ENCODE measurements at places on chromosomes 5 and 9.

DNA sequence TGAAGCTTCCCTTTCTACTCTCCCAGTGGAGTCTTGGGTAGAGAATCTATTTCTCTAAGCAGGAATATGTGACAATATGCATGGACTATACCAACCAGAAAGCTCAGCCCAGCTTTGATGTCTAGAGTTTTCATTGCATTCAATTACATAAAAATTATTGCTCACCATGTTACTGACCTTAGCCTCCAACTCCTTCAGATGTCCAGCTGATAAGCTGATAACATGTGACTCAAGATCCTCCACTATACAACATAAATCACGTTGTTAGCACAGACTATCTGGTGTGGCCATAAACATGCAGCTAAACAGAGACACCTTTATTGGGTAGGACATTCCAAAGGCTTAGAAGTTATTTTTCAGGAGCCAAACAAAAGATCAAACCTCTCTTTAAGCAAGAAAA lies 1168.2 kb downstream of the CDH12 start:
- DNase-seq, result no peak

DNA sequence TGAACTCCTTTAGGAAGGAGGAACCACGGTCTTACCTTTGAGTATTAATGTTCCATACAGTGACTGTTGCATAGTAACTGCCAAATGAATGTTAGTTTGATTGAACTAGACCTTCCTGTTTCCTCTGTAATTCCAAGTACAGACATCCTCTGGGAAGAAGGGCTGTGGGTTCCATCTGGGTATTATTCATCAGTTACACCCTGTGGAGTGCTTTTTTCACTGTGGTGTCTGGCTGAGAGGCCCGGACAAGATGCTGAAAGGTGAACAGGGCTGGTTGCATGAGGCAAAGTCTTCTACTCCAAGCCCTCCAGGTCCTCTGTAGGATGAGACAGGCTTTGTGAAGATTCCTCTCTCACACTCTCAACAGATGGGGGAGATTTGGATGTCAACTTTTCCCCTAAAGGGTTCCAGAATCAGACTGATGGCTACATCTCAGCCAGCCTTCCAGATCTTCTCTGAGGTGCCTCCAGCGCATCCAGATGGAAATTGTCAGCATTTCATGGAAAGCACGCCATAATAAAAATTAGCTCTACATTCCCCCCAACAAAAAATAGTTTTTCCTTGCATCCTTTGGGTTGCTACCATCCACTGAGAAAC lies 230.9 kb downstream of the GAS1 start:
- no peak for DNase-seq

- DNase-seq, result no peak
Observed at GRCh38 chr9:22986556-22986955, 539.9 kb downstream of the DMRTA1 start.

DNA sequence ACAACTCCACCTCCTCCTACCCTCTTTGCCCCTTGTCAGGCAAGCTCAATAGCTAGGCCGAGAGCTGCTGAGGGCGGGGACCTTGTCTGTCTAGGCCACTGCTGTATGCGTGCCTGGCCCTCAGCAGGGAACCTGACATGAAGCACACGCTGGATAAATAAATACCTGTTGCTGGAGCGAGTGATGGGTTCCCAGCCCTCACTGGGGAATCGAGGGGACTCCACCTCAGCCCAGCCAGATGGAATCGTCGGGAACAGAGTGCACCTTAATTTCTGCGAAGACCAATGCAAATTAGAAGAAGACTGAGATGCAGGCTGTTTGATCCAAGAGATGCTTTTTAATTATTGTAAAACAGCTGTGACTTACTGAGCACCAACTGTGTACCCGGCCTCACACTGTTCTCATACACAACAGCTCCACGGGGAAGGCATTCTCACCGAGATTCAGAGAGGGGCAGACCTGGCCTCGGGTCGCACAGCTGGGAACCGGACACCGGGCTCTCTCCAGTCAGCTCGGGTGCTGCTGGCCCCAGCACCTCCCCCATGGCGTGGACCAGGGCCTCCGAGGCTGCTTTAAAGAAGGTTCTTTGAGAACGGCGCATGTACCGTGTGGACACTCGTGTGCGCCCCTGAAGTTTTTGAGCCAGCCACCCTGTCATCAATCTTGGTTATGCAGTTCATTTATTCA lies 109.7 kb upstream of the IER5L start:
- no peak for DNase-seq

DNA sequence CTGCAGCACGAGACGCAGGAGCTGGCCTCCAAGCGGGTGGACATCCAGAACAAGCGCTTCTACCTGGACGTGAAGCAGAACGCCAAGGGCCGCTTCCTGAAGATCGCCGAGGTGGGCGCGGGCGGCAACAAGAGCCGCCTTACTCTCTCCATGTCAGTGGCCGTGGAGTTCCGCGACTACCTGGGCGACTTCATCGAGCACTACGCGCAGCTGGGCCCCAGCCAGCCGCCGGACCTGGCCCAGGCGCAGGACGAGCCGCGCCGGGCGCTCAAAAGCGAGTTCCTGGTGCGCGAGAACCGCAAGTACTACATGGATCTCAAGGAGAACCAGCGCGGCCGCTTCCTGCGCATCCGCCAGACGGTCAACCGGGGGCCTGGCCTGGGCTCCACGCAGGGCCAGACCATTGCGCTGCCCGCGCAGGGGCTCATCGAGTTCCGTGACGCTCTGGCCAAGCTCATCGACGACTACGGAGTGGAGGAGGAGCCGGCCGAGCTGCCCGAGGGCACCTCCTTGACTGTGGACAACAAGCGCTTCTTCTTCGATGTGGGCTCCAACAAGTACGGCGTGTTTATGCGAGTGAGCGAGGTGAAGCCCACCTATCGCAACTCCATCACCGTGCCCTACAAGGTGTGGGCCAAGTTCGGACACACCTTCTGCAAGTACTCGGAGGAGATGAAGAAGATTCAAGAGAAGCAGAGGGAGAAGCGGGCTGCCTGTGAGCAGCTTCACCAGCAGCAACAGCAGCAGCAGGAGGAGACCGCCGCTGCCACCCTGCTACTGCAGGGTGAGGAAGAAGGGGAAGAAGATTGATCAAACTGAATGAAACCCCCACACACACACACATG lies 654 bp downstream of the PURA start:
- DNase-seq, result no peak

- no peak for DNase-seq
Observed at GRCh38 chr5:181281984-181282316, 21.0 kb upstream of the TRIM52 start.

GRCh38 chr9:86705490-86705889 lies 241.8 kb downstream of the GAS1 start:
- no peak for DNase-seq

GRCh38 chr9:13967011-13967410 lies 346.9 kb downstream of the NFIB start:
- DNase-seq, result no peak

DNA sequence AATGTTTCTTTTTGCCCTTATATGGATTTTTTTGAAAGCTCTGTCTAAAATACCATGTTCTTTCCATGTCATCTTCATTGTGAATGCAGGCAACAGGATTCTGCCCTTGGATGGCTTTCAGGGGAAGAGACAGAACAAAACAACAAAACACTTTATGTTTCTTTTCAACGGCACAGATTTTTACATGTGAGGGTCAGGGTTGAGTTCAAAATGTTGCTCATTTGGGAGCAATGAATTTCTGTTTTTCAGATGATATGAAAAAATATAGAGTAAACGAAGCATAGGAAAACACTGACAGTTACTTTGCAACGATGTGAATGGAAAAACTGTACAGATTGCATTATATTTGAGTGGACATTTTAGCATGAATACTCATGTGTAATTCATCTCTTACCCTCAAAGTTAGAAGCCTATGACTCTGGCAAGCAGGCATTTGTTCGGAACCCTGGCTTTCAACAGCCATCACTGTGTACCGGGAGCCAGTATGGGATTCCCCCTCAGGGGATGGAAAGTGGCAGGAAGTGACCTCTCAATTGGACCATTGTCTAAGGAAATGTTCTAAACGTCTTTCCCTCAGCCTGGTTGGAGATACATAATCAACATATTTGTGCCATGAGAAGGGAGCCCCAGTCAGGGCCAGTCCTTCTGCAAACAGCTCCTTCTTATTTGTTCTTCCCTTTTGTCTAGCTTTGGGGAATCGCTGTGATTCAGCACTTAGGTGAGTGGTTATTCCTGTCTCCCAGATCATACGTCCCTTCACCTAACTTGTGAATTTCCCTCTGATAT lies 153.9 kb upstream of the MEF2C start:
- no peak for DNase-seq

DNA sequence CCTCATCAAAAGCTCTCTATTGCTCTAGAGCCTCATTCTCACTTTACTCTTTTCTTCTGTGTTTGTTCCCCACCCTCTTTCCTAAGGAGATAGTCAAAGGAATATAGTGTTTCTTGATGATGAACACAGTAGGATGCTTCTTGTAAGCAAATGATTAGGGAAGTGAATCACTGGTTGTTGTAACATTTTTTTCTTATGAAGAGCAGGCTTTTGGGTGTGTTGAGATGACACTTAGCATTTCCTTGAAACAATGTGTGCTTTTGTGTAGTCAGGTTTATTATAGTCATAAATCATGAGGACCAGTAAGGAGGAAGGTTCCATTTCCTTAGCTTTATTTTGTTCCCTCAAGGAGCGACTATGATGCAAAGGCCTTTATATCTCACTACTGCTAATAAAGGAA lies 1991.3 kb upstream of the C9orf72 start:
- DNase-seq, result no peak

DNA sequence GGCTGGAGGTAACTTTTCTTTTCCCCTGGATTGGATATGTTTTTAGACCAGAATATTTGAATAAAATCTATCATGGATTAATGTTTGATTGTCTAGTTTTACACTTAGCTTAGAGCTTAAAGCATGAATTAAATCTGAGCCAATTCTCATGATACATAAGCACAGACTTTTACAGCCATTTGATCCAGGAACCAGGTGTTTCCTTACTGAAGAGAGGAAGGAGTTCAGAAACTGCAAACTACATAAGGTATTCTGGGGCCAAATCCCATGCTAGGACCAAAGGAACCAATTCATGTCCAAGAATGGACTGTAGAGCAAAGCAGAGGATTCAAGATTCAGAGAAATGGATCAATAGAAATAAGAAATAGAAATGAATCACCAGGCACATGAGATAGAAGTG lies 360.4 kb upstream of the ZNF608 start:
- no peak for DNase-seq

- DNase-seq, result no peak
Observed at GRCh38 chr9:70594386-70594944, 180.0 kb upstream of the KLF9 start.

DNA sequence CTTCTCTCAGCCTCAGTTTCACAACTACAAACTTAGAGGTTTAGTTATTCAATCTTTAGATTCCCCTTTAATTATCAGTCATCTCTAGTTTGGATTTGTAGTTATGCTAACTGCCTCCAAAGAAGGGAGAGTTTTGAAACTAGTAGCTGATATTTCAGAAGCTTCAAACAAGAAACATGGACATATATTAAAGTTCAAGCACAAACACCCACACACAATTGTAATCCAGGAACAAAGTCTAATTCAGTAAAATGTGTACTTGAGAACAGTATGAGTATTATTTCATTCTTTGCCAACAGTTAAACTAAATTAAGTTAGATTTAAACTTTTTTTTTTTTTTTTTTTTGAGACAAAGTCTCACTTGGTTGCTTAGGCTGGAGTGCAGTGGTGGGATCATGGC lies 71.2 kb upstream of the ABCA1 start:
- no peak for DNase-seq

GRCh38 chr5:107739661-107740060 lies 68.9 kb upstream of the EFNA5 start:
- DNase-seq, result no peak

DNA sequence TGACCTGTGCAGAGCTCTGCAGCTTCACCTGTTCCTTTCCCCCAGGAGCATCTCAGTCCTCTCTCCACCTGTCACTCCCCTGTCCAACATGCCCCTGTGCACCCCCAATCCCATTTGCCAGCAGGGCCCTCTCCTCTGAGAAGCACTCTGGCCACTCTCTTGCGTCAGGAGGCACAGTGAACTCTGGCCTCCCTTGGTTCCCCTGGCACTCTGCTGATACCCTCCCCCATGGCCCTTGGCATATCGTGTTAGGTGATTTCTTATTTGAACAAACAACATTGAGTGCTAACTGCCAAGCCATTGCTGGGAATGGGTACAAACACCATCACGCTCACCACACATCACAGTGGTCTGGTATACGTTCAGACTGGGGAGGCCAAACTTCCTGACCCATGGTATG lies 20.9 kb upstream of the TNIP1 start:
- no peak for DNase-seq

GRCh38 chr5:69043655-69043996 lies 50.2 kb upstream of the SLC30A5 start:
- no peak for DNase-seq

DNA sequence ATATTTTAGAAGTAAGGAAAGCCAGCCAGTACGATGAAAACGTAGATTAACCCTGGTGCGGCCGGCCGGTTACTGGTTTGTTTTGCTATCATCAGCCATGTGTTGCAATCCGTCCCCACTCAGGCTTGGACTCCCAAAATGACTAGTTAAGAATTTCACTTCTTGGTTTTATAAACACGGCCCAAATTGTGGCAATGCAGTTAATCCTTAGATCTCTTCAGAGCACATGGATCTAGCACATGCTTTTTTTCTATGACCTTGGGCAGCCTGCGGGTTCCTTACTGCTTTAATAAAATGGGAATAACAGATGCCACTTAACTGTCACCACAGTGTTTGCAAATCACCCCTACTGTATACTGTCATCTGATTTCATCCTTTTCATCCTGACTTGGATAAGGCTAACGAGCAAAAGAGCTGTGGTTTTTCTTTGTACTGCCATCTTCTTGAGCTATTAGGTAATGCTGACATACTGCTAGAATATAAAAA lies 1.5 kb downstream of the NDFIP1 start:
- DNase-seq, result no peak

DNA sequence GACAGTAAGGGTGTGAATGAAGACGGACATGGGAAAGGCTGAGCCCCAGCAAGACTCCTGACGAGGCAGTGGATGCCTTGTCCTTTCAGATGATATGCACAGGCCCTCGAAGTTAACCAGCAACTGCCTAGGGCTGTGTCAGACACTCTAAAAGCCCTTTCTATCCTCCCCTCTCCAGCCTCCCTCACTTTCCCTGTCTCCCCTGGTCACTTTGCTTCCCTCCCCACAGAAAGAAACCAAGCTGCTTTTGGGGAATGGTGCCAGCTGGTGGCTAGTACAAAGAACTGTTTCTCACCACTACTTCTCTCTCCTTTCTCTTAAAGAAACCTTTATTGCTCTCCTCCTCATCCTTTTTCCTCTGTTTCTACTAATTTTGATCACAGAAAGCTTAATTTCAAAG lies 21.4 kb downstream of the LHFPL2 start:
- no peak for DNase-seq

DNA sequence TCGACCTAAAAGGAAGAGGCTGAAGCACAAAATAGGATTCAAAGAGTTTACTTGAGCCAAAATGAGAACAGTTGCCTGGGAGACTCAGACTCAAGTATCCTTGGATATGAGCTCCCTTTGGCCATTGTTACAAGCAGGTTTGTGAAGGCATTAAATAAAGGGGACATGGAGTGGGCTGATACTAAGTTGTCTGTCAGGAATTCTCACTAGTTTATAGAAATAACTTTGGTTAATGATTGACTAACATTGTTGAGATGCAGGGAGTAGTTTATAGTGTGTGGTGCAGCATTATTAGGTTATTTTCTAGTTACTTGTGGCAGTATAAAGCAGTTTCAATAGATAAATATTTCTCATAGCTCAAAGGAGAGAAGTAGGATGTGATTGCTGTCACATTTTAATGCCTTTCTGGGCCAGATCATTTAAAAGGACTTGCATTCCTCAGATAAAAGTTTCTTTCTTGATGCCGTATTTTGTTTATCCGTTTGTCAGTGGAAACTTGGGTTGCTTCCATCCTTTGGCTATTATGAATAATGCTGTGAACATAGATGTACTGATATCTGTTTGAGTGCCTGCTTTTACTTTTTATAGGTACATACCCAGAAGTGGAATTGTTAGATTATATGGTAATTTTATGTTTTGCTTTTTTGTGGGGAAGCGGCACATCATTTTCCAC lies 9.1 kb downstream of the AP3S1 start:
- no peak for DNase-seq

Measured in CD8-positive, alpha-beta T cell (primary cell).